ENCODE measurements at places on chromosomes 1 and 21.

GRCh38 chr1:42952303-42953001 lies 6.2 kb downstream of the SLC2A1 start:
- DNase-seq, result no peak

DNA sequence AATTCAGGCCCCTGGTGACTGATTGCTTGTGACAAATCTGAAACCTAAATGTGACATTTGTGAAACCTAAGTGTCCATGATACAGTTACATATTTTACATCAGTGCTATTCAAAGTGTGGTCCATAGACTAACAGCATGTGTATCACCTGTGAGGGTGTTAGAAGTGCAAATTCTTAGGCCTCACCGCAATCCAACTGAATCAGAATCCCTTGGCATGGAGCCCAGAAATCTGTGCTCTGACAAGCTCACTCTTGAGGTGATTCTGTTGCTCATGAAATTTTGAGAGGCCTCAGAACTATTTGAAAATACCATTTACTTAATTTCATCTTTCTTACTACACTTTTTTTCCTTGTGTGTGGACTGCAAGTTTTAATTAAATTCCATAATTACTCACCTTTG lies 587.9 kb downstream of the ADGRL2 start:
- DNase-seq, result no peak

GRCh38 chr1:203995228-203995627 lies 77.7 kb upstream of the SOX13 start:
- DNase-seq, result no peak

DNA sequence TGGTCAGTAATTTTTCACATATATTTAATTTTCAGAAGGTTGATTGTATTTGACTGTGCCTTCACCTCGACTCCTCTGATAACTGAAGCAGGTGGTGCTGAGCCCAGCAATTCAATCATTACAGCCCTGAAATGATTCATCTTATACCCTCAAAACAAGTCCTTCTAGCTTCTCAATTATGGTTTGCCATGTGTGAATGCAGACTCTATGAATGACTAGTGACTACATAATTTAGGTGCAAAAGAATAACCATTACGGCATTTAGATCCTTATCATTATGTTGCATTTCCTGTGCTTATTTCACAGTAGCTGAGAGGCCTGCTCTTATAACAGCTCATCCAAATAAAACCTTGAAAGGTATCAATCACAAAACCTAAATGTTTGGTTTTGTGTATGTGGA lies 54.0 kb upstream of the COL11A1 start:
- no peak for DNase-seq

GRCh38 chr1:21749859-21750468 lies 33.0 kb downstream of the USP48 start:
- DNase-seq, result no peak

DNA sequence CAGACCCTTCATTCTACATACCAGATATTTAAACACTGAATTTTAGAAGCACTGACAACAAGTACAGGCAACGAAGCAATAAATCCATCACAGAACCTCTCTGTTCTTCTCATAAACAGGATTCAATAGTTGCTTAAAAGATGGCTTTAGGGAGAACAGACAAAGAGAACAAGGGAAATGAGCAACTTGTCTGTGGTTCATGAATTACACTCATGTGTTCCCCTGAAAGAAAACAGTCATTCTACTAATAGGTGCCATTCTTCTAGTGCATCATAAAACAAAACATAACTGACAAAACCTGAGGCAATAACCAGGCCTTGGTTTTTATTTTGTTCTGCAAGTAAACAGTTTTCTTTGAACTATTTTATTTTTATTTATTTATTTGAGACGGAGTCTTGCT lies 6.8 kb downstream of the GNL2 start:
- DNase-seq, result no peak

DNA sequence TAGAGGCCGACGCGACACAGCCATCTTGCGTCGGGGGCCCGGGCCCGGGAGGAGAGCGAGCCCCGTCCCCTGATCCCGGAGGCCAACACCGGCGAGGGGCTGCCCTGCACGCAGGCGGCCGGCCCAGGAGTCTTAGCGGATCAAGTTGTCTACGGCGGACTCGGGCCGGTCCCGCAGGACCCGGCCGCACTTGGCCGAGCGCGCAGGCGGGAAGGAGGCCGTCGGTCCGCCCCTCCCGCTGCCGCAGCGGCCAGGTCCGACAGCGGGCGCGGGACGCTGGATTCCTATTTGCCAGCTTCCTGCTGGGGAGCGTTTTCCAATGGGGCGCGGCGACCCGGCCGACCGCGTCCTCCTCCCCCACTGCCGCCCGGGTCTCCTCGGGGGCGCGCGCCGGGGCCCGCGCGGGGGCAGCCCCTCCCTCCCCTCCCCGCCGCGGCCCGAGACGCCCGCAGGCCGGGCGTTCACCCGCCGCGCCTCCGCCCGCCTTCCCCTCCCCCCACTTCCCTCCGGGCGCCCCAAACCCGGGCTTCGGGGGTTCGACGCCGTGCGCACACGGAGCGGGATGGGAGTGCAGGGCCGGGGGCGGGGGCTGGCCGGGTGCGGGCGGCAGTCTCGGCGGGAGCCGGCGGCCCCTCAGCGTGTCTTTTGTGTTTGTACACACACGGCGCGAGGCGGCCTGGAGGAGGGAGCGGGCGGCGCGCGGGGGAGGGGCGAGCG lies 517 bp upstream of the H3-3A start:
- DNase-seq, result peak; percentile 92

DNA sequence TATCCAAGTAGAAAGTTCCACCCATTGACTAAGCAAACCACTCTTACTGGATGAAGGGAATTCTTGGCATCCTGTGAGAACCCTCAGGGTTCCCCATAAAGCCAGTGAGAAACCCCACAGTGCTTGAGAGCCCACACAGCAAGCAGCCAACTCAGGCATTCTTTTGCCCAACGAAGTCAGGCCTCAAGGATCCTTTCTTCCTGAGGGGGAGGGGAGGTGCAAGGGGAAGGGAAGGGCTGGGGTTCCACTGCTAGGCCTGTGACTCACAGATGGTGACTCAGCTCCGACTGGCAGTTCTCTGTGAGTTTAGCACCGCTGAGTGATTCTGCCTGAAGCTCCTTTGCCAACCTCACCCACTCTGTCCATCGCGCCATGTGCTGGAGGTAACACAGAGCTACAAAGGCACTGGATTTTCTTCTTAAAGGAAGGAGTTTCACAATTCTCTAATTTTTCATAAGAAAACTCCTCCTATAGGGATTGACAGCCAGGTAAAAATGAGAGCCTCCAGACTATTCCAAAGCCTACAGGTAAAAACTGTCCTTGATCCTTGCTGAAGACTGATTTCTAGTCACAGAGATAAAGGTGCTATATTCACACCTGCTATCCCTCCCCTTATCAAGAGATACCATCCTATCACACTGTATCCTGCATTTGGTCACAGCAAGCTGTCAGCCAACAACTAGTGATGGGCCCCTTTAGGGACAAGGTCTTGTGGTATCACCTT lies 4.8 kb downstream of the ENO1 start:
- DNase-seq, result no peak

- DNase-seq, result no peak
These were observed 386.1 kb downstream of the KCNH1 start for GRCh38 chr1:210747890-210748289.

GRCh38 chr1:54053745-54054437 lies 483 bp downstream of the TCEANC2 start:
- no peak for DNase-seq

GRCh38 chr1:64212031-64212430 lies 8.6 kb downstream of the UBE2U start:
- no peak for DNase-seq

- DNase-seq, result peak; percentile 27
These were observed 44.0 kb upstream of the FMO2 start for GRCh38 chr1:171140956-171141687.

DNA sequence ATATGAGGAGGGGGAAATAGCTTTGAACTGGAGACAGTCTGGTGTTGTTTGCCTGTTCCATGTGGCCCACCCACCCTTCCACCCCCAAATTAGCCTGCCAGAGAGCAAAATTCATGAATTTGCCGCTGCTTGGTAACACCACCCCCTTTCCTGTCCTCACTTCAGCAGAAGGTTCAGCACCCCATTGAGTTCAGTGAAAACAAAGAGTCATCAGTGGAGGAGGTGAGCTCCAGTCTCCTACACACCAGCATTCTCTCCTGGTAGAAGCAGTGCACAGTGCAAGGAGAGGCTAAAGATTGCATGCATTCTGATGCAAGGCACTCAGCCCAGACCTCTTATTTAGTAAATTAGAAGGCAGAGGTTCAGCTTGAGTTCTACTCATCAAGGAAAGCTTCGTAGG lies 99.7 kb upstream of the DYNLT5 start:
- DNase-seq, result no peak

DNA sequence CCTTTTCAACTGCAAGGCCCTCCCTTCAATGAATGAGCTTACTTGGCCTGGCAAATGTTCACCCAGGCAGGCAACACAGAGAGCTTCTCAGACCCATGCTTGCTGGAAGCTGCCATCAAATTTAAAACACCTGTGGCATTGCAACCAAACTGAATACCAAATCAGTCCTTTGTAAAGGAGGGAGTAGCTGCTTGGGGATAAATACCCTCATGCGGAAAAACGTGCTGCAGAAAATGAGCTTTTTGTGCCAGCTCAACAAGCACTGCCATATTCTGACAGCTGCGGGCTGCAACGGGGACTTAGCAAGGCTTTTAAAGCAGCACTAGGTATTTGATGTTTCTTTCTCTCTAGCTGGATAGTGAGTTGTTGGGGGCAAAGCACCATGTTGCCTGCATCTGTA lies 119.7 kb downstream of the PLPPR4 start:
- no peak for DNase-seq

GRCh38 chr1:245622332-245623014 lies 467.7 kb downstream of the KIF26B start:
- no peak for DNase-seq

DNA sequence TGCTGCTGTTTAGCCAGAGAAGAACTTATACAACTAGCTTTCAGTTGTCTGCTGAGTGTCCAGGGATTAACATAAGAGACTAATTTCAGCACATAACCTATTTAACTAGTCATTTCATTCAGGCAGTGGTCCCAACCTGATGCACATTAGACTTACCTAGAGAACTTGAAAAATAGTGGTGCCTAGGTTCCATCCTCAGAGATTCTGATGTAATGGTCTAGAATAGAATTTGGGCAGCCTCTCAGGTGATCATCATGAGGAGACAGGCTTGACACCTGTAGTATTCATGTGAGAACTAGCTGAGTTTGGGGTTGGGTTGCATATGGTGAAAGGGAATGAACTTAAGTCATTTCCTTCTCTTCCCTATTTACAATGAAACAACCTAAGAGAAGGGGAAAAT lies 24.8 kb downstream of the CNST start:
- no peak for DNase-seq

DNA sequence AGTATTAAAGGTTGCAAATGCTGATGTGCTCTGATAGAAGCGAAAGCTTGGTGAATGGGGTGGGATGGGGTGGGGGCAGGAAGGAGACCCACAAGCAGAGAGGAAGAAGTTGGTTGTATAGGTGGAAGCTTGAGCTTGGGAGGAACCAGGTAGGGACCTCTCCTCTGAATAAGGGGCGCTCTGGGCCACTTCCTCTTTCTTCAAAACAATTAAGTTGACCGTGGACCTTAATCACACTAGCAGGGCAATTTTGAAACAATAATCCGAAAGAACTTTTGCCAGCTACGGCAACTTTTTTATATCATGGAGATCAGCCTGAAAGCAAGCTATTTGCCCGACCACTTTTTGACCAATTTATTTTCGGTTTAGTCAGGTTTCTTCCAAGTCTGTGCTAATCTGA lies 1.9 kb upstream of the DYRK1A start:
- no peak for DNase-seq

- no peak for DNase-seq
These were observed 26.8 kb downstream of the ELK4 start for GRCh38 chr1:205604825-205605505.

GRCh38 chr1:9824702-9825089 lies 931 bp upstream of the CLSTN1 start:
- DNase-seq, result no peak

DNA sequence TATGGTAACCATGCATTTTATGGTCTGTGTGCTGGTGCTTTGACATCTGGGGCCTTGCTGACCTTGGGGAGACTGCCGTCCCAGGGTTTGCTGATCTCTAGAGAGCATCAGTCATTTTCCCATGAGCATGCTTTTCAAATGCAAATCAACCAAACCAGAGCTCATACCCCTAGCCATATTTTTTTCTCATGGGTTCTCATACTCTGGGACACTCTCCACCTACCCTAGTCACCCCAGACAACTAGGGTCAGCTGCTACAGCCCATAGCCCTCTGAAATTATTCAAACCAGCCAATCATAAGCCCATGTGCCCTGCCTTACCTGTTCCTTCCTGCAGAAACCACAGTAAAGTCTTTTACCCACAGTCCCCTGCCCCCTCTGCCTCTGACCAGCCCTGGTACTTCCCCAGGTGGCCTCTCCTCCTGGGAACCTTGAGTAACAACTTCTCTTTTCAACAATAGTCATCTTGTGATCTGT lies 132.0 kb downstream of the MAP3K21 start:
- DNase-seq, result no peak

DNA sequence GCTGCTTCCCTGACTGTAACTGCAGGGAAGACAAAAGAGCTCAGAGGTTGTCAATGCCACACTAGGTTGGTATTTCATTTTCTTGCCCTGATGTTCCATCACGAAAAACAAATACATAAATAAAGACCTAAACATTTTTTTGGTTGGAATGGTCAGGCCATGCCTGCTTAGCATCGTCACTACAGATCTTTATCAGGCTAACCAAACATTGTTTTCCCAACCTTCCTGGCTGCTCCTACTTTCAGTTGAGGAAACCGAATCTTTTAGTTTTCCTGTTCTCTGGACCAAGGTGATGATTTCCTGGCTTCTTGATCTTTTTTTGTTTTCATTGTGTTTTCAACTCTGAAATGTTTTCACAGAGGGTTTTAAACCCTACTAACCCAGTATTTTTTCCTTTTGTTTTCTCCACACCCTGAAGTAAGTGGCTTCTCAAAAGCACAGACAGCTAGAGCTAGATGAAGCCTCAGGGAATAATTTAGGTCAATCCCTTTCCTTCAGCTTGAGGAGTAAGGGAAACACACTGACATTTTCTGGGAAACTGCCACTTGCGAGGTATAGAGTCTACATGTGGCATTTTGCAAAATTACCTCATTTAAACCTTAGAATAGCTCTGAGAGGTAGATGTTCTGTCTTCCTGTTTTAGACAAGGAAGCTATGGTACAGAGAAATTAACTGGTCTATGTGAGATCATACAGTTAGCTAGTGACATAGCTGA lies 67.2 kb upstream of the CNN3 start:
- no peak for DNase-seq

DNA sequence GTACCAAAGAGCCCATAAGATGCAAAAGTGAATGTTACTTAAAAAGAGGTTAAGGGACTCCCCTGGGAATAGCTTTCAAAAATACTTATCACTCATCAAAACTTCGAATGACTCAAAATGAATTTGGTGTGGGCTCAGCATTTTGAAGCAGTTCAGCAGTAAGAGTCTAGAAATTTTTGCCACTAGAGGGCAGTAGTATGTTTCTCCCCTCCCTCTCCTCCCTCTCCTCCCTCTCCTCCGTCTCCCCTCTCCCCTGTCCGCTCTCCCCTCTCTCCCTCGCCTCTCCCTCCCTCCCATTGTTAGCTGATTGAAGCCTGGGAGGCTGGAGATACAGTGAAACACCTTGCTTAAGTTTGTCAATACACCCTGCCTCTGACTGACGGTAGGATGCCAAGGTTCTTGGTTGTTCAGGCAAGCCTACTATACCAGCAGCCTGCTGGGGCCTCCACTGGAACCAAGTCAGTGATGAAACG lies 70.8 kb upstream of the TENT5C start:
- peak; percentile 49 for DNase-seq

GRCh38 chr1:11799896-11800295 lies 5.9 kb downstream of the MTHFR start:
- DNase-seq, result no peak

All from NCI-H774 (cell line).